Stimulated activated CD4-positive, alpha-beta T cell treated with anti-CD3 and anti-CD28 coated beads, Interleukin-12 subunit alpha, Interleukin-12 subunit beta, amount 100 ng/mL, for 24 hours (primary cell): ENCODE measurements at places on chromosomes 6 and 20.
A peak's percentile ranks its signal among the peaks of the same experiment; 100 is the strongest.

DNA sequence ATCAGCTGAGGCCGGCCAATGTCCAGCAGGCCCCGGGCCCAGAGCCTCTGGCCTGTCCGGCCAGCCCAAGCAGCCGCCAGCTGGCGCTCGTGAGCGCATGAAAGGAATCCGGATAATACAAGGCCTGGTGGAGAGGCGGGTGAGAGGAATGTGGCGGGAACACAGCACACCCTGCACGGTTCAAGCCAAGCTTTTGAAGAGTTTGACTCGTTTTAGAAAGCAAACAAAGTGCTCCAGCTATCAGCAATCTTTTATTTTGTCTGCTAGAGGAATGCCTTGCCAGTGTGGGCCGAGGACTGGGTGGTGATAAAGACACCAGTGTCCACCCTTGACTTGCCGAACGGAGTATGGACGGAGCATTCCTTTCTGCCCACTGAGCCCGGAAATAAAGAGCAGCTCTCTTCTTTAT, 9.3 kb upstream of the NEDD9 start:
- DNase-seq: no peak

- no peak for DNase-seq
Observed at GRCh38 chr6:5205877-5206850, 54.6 kb downstream of the LYRM4 start.

DNA sequence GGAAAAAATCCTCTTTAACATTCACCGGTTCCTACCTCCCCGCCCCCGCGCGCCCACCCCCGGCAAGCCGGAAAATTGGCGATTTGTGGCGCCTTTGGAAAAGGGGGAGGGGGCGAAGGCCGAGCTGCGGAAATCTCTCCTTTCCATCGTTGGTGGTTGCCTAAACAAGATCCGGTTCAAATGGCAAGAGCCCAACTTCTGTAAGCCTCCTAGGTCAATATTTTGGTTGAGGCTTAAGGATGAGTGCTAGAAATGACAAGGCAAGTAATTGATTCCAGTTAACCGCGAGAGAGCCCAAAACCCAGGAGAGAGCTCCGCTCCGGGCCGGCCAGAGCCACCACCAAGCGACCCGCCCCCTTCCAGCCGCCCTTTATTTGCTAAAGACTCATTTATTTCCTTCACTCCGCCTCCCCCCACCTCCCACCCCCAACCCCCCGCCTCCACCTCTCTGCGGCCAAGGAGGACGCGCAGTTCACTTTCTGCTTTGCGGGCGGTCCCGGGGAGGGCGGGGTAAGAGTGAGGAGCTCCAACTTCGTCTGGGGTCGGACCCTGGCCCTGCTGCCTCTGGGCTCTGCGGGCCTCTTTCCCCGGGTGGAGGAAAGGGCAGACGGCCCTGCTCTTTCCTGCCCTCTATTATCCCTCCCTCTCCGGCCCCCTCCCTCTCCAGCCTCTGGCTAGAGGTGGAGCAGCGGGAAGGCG, 838 bp upstream of the NKX2-2 start:
- DNase-seq: no peak

- DNase-seq: no peak
Observed at GRCh38 chr20:34628026-34628425, 48.9 kb downstream of the PIGU start.

- no peak for DNase-seq
Observed at GRCh38 chr20:31713312-31714273, 9.1 kb downstream of the BCL2L1 start.

DNA sequence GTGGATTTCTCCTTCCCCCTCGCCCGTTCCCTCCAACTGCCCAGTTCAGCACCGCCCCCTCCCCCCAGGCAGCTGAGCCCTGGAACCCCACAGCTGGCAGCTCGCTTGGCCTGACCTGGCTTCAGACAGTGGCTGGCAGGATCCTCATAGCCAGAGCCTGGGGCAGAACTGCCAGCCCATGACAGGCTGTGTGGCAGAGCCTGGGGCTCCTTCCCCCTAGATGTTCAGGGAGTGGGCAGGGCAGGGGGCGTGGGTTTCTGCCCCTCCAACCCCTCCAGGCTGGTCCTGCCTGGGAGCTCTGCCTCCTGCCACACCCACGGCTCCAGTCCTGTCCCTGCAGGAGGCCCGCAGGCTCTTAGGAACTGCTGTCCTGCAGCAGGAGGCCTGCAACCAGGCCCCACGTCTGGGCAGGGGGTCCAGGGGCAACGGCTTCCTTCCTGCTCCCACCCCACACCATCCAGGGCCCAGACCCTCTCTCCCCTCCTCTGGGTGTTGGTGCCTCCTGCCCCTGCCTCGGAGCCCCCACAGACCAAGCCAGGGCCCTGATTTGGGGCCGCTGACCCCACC, 9.6 kb upstream of the KCNQ2 start:
- no peak for DNase-seq

GRCh38 chr20:50501972-50502745, 8.0 kb upstream of the PTPN1 start:
- DNase-seq: no peak

DNA sequence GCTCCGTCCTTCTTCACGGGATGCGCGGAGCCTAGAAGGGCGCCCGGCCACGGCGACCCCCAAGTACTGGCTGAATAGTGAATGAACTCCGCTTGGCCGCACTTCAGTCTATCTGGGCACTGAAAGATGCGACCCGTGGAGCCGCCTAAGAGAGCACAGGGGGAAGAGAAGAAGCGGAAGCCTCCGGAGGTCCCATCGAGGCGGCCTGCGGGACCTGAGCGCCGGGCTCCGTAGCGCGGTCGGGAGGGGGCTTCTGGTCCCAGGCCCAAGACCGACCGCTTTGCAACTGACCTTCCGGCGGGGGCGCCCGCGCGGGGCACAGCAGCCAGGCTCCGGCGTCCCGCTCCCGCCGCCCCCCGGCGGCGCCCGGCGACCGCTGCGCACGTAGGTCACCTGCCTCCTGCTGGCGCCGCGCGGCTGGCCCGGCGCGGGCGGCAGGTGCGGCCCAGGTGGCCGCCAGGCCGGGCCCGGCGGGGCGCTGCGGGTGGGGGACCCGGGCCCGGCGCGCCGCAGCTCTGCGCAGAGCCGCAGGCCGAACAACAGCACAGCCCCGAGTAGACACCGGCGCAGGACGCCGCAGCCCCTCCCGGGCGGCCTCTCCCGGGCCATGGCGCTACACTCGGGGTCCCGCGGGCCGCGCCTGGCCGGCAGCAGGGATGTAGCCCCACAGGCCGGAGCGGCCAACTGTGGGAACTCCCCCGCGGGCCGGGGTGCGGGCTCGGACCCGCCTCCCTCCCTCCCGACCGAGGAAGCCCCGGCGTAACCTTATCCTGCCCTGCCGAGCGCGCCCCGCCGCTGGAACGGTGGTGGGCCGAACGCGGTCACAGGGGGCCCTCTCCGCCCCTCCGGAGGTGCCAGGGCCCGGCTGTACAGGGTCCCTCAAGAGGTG, at the start of gene METTL24:
Gene METTL24, minus strand, starts transcription at position 686 of the 889 bp plus-strand sequence. Its CDS starts 77 bp downstream, at position 609.
- DNase-seq: no peak

DNA sequence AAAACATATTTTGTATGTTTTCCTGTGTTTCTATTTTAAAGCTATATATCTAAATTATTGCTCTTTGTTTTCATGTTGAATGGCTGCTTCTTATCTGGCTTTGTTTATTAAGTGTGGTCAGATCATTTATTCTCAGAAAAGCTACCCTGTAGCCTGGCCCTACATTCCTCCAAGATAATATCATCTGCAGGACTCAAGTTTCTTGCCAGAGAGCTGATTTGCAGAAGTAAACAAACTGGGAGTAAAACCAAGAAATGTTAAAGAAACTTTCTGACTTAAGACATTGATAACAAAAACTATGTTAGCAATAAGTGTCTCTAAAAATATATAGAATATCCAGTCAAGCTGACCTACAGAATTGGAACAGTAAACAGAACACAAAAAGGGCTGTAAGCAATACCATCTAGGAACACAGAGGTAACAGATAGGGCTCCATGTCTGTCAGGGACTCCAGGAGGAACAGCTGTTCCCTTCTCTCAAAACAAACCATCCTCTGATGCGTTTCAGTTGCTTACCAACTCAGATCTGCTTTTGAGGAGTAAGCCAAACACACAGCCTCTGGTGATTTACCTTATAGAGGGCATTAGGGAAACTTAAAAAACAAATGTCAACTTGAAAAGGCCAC, 17.5 kb upstream of the CEP85L start:
- DNase-seq: no peak

DNA sequence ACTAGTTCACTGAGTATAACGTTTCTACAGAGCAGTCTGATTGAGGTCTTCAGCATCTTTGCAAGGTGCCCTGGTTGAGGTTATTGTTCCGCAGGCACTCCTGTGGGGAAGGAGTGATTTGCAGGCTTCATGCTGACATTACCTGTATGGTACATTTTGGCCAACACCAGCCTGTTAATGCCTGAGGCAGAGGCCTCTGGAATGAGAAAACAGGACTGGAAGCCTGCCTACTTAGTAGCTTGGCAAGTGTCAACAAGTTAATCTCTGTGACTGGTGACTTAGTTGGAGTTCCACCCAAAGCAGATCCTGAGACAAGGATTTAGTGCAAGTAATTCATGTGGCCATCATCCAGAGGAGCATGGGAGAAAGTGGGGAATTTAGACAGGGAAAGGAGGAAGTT, 24.6 kb downstream of the MAS1 start:
- no peak for DNase-seq

DNA sequence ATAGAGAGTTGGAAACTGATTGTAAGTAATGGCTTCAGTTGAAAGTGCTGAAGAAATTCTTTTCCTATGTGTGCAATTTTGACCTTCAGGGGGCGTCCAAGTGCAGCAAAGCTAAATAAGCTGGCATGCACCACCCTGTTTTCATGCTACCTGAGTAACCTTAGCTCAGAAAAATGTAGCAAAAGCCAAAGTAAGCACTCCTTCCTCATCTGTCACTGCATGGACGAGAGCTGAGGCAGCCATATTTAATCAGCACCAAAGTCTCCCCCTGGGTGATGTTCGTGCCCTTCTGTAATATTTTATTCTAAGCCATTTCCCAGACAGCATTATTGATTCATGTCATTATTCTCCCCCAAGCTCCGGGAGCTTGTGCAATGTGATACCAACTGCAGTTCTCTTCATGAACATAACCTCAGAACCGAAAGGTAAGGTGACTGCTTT, 123.1 kb downstream of the RPS12 start:
- peak; percentile 11 for DNase-seq

GRCh38 chr6:79421001-79421411, 116.2 kb downstream of the LCA5 start:
- no peak for DNase-seq

GRCh38 chr6:133749427-133749826, 139.5 kb upstream of the TCF21 start:
- no peak for DNase-seq

GRCh38 chr6:131400054-131400778, 172.8 kb upstream of the ARG1 start:
- no peak for DNase-seq

DNA sequence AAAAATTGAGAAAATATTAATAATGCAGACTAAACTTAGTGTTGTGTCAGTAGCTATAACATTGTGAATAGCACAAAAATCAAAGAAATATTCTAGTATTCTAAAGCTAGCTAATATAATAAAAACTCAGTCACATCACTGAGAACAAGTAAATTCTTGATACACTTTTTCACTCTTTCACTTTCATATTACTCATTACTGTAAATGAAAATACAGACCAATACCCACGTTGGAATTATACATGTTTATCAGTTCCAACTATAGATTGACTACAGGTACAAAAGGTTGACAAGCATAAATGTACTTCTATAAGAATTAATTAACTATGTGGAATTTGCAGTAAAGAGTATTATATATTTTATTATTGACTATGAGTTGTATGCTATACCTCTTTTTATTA, 1043.4 kb upstream of the FLRT3 start:
- DNase-seq: no peak

- no peak for DNase-seq
Observed at GRCh38 chr6:4728436-4728769, 47.8 kb upstream of the CDYL start.

DNA sequence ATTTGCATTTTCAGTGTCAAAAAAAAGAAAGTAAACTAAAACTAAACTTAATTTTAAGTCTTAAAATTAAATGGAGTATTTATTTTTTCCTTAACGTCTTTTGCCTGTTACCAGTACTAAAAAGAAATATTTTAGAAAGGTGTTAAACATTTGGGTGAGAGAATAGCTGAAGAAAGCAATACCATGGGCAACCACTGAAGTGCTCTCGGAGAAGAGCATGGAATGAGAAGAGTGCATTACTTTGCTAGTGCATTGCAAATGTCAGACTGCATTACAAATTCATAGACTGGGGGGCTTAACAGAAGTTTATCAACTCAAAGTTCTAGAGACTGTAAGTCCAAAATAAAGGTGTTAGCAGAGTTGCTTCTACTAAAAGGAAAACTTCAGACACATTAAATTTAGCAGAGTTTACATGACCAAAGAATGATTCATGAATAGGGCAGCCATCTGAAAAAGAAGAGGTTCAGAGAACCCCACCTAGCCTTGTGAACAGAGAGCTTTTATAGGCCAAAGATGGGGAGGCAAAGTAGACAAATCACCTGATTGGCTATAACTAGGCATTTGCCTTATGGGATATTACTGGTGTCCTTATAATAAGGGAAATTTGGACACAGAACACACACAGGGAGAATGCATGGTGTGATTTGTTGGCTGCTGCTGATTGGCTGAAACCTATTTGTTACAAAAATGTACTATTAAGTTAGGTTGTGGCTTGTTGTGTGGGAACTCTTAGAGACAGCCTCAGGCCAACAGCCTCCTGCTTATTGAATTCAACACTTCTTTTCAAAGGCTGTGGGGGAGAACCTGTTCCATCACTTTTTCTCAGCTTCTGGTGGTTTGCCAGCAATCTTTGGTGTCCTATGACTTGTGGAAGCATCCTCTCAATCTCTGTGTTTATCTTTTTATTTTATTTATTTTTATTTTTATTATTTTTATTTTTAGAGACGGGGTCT, 106.7 kb upstream of the RREB1 start:
- DNase-seq: no peak

DNA sequence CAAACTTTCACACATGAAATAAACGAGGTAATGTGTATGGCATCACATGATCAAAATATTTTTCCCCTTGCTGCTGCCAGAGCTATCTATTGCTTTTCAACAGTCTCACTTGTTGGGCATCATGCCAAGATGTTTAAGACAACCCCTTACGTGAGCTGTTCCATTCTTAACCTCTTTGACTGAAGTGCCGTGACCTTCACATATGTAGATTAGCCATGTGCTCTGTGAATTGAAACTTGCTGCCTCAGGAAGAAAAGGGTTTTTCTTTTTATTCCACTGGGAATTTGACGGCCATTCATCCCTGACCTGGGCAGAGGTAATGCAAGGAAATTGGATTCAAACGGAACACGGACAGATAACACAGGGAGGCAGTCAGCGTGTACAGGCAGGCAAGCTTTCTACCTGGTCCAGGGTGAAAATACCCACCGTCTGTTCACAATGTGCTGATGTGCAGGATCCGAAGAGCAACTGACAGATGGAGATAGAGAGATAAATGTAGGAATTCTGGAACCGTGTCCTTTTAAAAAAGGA, 14.2 kb downstream of the ARID1B start:
- no peak for DNase-seq

GRCh38 chr6:22737331-22737730, 168.0 kb downstream of the HDGFL1 start:
- DNase-seq: no peak

GRCh38 chr20:42100137-42100704, 482.0 kb upstream of the CHD6 start:
- DNase-seq: no peak

GRCh38 chr20:57475388-57476083, 49.4 kb downstream of the CTCFL start:
- no peak for DNase-seq

GRCh38 chr6:5783584-5784089, 223.1 kb downstream of the NRN1 start:
- no peak for DNase-seq
